Fibroblast of upper back skin (primary cell): ENCODE measurements at places on chromosomes 16 and 17.

DNA sequence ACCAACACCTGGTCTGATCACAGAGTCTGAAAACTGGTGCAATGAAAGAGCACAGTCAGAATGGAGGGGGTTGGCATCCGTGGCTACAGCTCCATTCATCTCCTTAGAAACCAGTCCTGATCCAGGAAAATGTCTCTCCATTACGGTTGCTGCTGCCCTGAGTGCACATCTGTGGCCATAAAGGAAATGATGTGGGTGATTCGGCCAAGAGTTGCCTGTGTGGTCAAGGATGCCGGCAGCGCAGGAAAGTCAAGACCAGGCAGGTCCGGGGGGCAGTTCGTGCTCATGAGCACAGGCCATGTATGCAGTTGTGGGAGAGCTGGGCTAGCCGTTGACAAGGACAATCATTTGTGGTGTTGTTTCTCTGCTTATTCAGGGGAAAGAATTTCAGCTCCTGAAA lies 5.9 kb downstream of the XAF1 start:
- no peak for DNase-seq

DNA sequence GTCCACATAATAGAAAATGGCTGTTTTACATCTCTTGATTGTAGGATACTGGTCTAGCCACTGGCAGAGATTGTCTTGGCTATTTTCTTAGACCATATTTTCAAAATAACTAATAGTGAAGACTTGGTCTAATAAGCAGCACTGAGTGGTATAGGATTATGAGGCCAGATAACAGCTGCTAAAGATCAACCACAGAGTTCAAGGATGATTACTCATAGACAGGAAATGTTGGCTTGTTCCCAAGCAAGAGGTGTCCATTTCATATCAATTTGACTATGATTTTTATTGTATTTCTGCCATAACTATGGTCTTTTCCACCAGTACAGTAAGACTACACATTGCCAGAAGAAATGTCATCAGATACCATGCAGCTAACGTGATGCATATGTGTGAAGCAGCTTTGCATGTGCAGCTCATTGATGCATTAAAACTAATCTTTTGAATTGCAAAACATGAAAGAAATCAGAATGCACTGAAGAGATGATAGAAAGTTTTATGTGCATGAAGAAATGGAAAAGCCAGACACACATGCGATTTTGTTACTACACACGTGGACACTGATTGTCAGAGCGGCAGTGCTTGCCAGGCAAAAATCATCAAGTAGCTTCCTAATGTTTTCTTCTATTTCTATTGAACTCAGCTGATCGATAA lies 693.3 kb downstream of the CDH11 start:
- peak; percentile 95 for DNase-seq

- no peak for DNase-seq
Observed at GRCh38 chr16:25013751-25014499, 1.2 kb downstream of the ARHGAP17 start.

GRCh38 chr17:81727324-81728031 lies 15.4 kb downstream of the SLC25A10 start:
- DNase-seq = no peak

DNA sequence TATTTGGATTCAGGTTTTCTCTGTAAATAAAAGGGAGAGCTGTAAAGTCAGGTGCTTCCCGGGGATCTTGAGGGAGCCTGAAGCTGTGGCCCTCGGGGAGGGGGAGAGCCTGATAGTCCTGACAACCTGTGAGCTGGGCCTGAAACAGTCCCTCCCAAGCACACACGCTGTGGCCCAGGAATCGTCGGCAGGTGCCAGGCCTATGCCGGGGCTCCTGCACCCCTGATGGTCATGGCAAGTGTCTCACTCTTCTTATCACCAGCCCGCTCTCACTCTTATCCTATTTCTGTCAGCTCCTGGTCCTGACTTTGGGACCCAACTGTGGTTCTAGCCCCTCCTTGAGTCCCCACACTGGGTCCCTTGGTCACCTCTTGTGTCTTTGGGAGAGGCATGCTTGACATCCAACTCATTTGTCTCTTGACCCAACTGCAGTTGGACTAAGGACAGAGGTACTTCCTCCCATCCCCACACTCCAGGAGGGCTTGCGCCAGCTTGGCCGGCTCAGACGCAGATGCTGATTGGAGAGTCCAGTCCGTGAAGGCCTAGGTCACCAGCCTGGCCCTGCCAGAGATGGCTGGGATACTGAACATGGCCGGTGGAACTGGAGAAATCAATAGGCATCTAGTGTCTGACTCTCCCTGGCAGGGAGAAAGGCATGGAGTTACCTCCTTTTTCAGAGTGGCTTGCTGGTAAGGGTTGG lies 170.5 kb upstream of the WSCD1 start:
- DNase-seq = no peak

DNA sequence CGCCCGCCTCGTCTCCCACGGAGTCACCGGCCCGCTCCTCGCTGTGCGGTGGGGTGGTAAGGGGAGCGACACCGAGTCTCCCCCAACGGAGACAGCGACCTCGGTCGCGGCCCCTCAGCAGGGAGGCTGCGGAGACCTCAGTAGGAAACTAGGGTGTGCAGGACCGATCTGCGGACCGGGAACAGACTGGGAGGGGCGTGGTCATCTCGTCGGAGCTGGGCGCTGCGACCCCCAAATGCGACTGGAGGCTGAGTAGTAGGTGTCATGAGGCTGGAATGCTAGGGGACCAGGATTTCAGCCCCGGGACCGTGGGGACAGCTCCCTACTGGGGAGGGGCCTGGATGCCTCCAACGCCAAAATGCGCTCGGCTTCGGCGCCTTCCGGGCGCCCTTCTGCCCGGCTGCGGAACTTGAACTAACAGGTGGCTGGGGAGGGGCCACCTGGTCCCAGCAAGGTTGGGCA lies 1.3 kb downstream of the CACNG4 start:
- DNase-seq = no peak

GRCh38 chr16:72021043-72021442 lies 12.5 kb downstream of the DHODH start:
- no peak for DNase-seq

DNA sequence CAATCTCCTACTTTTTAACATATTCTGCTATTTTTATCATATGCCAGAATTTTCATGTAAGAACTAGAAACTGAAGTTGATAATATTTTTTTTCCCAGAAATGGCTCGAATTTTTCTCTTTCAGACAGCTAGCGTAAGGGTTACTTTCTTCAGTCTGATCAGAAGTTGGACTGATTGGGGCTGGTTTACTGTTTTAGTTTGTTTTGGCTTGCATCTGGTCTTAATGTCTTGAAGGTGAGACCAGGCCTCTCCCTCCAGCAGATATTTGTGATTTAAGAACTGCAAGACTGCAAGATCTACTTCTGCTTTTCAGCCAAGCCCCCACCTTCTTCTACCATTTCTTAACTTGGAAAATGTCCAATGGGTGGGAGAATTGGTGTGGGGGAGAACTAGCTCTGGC lies 266.4 kb downstream of the HAPSTR1 start:
- no peak for DNase-seq

DNA sequence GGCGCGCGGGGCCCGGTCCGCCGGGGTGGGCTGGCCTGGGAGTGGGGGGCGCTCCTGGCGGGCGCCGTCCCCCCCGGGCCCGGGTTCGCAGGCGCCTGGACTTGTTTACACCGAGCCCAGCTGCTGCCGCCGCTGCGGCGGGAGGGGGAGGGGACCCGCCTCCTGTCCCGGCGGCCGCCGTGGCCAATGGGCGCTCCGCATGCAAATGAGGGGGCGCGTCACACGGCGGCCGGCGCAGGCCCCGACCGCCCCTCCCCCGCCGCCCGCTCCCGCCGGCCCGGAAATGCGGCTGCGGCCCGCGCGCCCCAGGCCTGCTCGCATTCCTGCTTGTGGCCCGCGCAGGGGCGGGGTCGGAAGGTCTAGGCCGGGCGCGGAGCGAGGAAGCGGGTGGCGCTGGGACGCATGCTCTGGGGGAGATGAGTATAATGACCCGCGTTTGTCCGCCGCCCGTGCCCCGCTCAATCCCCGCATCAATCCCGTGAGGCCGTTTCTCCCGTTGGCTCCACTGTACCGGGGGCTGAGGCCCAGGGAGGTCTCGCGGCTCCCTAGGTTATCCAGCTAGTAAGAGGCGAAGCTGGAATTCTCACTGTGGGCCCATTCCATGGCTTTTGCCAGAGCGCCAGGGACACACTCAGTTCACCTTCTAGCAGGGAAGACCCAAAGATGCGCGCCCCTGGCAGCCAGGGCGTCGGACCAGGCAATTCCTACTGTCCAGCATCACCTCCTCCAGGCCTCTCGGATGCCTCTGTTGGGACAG lies at the start of gene YPEL3:
TSS of gene YPEL3 (minus strand) at position 109 of the 757 bp plus-strand sequence. CDS start 731 bp downstream, outside the sequence.
- DNase-seq = peak; percentile 85

DNA sequence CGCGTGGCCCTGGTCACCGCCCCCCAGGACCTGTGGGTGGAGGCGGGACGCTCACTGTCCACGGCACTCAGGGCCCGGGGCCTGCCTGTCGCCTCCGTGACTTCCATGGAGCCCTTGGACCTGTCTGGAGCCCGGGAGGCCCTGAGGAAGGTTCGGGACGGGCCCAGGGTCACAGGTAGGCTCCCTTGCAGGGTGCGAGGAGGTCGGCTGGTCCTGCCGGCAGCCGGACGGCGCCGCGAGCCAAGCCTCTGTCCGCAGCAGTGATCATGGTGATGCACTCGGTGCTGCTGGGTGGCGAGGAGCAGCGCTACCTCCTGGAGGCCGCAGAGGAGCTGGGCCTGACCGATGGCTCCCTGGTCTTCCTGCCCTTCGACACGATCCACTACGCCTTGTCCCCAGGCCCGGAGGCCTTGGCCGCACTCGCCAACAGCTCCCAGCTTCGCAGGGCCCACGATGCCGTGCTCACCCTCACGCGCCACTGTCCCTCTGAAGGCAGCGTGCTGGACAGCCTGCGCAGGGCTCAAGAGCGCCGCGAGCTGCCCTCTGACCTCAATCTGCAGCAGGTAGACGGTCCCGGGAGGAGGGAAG lies 1.3 kb downstream of the GUCY2D start:
- DNase-seq = no peak

DNA sequence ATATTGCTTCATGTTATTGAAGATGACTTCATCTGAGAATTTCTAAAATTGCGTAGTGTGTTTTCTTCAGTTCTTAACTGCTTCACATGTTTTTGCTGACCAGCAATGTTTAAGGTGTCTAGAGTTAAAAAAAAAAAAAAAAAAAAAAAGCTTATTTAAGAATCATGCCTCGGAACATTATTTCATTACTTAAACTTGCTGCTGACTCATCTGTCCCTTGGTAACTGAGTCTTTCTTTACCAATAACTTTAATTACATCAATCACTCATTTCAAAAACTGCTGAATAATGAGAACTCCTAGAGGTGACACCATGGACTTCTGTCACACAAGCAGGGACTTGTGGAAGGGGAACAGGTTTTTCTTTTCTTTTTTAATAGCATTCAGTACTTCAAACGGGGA lies 16.2 kb downstream of the IRX5 start:
- DNase-seq = no peak

DNA sequence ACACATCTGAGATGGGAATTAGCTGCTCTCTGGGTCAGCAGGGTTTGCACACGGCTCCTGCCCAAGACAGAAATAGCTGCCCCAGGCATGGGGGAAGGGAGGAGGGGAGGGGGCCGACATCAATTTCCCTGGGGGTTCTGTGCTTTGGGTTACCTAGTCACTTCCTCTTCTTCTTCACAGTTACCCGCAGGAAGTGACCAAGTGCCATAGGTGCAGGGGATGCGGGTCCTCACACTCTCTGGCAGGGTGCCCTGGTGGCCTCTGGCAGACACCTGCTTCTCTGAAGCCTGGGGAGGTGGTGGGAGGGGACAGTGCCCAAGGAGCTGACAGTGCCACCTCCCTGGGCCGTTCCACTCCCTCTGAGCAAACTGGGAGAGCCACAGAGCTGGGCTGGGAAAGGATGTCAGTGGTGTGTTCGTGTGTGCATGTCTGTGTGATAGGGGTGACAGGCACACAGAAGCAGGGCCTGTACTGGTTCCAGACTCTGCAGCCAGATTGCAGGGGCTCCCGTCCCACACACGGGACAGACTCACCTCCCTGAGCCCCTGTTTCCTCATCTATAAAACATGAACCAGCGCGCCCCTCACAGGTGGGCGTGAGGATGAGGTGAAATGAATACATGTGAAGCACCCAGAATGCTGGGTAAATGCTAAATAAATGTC lies 18.2 kb downstream of the SCN4A start:
- DNase-seq = no peak

DNA sequence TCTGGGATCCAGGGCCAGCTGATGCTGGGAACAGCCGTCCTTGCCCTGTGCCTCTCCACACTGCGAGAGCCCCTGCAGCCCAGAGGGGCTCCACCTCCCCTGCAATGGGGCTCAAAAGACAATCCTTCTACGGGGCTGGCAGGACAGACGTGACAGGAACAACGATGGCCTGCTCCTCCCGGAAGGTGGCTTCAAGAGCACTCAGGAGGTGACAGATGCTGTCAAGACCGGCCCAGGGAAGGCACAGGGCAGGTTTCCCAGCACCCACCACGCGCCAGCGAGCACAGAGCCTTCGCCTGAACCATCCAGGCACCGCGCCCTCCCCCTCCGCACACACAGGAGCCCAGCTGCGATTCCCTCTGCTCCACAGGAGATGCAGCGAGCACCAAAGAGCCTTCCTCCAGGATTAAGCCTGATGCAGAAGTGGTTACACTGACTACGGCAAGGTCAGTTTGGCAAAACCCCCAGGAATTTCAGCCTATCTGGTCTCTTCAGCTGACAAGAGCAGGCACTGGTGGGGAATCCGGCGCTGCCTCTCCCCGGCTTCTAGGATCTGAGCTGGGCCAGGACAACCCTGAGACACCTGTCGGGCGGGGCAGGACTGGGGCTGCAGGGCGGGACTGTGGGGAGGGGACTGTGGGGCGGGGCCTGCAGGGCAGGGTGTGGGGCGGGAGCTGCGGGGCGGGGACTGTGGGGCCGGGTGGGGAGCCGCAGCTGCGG lies 103.4 kb downstream of the ZNF778 start:
- DNase-seq = peak; percentile 53

GRCh38 chr17:67171560-67171959 lies 73.4 kb downstream of the HELZ start:
- no peak for DNase-seq

- DNase-seq = no peak
Observed at GRCh38 chr17:73066148-73066884, 26.2 kb downstream of the SLC39A11 start.

DNA sequence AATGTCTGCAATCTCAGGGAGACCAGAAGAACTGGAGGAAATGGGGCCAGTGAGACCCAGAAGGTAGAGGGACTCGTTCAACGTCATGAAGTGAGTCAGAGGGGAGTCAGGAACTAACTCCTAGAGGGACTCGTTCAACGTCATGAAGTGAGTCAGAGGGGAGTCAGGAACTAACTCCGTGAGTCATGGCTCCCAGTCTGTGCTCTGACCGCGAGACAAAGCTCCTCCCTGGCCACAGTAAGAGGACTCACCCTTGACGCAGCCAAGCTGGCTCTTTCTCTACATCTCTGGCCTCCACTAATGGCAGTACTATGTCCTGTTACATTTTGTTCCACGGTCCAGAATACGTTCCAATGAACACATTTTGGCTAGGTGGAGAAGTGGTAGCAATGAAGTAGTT lies 902.5 kb downstream of the KCNJ2 start:
- DNase-seq = peak; percentile 97
